ENCODE measurements at places on chromosomes 5 and 9.

DNA sequence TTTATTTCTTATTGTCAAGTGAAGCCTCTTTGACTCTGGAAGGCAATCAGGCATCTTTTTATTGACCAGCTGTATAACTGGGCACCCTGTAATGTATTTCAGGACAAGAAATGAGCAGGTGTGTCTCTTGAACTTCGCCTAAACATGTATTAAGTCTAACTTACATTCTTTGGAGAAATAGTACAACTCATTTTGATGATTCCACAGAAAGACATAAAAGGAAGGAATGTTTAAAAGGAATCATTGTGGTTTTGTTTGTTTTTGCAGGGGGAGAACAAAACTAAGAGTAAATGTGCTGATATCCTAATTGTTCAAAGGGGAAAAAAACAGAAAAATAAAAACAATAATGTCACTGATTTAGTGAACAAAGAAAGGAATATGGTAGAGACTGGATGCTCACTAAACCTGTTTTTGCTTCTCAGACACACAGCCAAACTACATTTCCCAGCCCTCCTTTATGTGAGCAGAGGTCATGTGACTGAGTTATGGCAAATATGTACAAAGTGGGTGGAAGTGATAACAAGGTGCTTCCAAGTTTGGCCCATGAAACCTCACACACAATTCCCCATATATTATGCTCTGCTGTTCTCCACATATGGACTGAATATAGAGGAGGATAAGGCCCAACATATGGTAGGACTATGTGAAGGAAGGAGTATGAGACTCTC lies 150.6 kb upstream of the ACOT12 start:
- no peak for DNase-seq

- no peak for DNase-seq
These were observed 156.5 kb upstream of the SGCD start for GRCh38 chr5:156170351-156170961.

GRCh38 chr9:136407911-136408310 lies 2.5 kb downstream of the ENTR1 start:
- no peak for DNase-seq

- no peak for DNase-seq
These were observed 296.9 kb downstream of the FAM170A start for GRCh38 chr5:119926301-119926700.

- no peak for DNase-seq
These were observed 431.0 kb upstream of the MEF2C start for GRCh38 chr5:89313804-89314588.

- no peak for DNase-seq
These were observed 32.5 kb upstream of the SYNPO start for GRCh38 chr5:150607991-150608390.

- no peak for DNase-seq
These were observed 97.9 kb downstream of the CACNA1B start for GRCh38 chr9:137975527-137975913.

GRCh38 chr9:102049586-102050246 lies 311.3 kb upstream of the GRIN3A start:
- DNase-seq: no peak

DNA sequence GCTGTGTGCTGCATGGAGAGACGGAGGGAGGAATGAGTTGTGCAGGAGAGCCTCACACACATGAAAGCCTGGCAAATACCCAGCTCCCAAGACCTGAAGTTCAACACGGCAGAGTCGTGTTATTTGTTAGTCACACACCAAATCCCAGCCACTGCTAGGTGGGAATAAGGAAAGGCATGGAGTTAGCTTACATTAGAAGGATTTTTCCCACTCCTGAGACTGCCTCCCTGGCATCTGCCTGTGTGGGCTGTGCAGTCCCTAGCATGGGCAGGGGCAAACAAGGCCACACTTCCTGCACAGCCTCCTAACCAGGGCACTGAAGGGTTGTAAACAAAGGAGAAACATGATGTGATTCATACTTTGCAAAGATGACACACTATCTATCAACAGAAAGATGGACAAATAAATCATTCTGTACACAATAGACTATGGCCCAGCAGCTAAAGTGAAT lies 306.8 kb downstream of the SPOCK1 start:
- no peak for DNase-seq

- no peak for DNase-seq
These were observed 31.9 kb downstream of the MORN5 start for GRCh38 chr9:122191584-122191983.

GRCh38 chr9:76886318-76886717 lies 19.6 kb downstream of the PRUNE2 start:
- no peak for DNase-seq

DNA sequence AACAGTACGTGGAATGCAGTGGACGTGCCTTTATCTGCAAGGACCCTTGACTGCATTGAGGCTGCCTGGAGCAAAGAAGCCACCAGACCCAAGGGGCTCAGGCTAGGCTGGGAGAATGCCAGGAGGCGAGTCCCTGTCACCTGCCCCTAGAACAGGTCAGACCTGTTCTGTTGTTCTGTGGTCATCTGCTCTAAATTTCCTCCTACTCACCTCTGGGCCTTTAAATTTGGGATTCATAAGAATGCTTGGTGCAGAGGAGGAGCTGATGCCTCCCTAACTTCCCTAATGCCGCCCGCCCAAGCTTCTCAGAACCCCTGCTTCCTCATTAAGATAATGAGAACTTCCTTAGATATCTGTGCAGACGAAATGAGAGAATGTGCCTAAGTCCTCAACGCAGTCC lies 32.0 kb downstream of the DAPK1 start:
- no peak for DNase-seq

DNA sequence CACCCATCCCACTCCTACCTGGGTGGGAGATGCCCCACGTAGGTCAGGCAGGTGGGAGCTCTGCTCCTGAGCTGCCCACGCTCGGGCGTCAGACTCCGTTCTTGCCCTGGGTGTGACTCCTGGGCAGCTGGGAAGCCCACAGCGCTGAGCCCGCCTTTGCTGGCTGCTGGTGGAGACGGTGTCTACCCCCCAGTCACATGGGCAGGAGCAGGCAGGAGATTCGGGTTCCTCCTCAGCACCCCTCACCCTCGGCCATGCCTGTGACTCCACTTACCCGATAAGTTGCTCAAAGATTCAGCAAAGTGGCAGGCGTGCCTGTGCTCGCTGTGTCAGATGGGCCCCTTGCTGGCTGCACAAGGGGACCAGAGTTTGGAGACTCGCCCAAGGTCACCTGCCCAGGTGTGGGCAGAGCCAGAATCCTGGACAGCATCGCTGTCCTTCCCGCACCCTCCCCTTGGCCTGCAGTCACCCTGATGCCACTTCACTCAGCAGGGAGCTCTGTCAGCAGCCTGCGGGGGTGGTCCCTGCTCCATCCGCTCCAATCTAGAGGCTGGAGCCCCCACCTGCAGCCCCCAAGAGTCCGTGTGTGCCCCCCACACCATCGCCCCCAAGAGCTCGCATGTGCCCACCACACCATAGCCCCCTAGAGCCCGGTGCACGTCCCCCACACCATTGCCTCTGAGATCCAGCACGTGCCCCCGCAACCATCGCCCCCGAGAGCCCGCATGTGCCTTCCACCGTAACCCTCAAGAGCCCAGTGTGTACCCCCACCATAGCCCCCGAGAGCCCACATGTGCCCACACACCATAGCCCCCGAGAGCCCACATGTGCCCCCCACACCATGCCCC lies 4.2 kb downstream of the LCN1 start:
- DNase-seq: no peak

GRCh38 chr9:2414465-2414864 lies 207.1 kb upstream of the VLDLR start:
- no peak for DNase-seq

DNA sequence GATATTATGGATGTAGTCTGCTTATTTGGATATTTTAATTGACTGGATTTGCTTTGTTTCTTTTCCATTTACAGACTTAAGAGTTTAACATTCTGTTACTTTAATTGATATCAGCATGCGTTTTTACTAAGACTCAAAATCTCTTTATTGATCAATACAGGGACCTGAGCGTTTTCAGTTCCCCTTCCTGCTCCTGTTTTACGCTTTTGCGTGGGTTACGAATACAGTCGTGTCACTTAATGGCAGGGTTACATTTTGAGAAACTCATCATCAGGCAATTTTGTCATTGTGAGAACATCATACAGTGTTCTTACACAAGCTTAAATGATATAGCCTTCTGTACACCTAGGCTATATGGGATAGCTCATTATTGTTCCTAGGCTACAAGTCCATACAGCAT lies 65.2 kb downstream of the PBX3 start:
- no peak for DNase-seq

GRCh38 chr5:172648013-172648381 lies 6.9 kb downstream of the NEURL1B start:
- DNase-seq: no peak

- DNase-seq: no peak
These were observed 165.6 kb downstream of the MACROH2A1 start for GRCh38 chr5:135233477-135233876.

GRCh38 chr5:96256795-96257470 lies 176.1 kb downstream of the PCSK1 start:
- DNase-seq: no peak

DNA sequence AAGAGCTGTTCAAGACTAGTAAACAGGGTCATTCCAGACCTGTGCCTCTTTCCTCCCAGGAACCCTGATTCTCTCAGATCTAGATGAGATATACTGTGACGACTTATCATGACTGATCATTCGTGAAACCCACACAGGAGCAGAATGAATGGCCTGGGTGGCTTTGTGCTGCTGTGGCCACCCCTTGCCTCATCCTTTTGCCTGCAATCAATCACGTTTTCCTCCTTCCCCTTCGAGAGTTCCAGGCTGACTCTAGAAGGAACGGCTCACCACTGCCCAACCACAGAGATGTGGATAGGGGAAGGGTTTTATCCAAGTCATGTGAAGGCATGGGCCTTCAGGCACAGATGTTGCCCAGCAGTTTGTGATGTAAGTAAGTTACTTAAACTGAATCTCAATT lies 5.8 kb downstream of the ANXA6 start:
- no peak for DNase-seq

DNA sequence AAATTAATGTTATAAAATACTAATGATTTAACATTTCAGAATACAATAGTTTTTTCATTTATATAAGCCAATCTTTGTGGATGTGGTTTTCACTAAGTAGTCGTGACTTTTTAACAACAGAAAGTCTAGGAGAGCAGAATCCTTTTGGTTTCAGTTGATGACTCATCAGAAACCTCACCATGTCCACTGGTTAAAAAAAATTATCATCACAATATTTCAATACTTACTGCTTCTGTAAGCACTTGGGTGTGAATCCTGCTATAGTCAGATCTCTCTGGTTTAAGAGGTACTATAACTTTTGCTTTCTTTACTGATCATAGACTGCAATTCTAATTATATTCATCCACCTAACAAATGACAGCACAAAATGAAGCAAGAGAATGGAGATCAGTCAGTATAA lies 77.2 kb downstream of the MRPS30 start:
- no peak for DNase-seq

DNA sequence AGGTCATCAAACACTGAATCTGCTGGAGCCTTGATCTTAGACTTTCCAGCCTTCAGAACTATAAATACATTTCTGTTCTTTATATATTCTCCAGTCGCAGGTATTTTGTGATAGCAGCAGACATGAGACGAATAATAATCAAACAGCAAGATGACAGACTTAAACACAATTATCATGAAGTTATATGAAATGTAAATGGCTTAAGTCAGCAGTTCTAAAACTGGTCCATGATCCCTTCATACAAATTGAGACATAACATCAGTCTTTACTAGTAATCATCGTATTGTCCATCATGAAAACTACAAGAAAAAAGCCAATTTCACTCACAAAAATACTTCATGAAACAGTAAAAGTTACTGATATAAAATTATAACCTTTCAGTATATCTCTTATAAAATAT lies 101.8 kb downstream of the ZDHHC21 start:
- DNase-seq: no peak

DNA sequence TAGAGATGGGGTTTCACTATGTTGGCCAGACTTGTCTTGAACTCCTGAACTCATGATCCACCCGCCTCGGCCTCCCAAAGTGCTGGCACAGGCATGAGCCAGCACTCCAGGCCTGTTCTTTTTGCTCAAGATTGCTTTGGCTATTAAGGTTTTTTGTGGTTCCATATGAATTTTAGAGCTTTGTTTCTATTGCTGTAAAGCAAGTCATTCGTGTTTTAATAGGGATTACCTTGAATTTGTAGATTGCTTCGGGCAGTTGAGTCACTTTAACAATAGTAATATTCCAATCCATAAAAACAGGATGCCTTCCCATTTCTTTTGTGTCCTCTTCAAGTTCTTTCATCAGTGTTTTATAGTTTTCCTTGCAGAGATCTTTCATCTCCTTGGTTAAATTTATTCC lies 22.1 kb downstream of the C6 start:
- no peak for DNase-seq
